ENCODE measurements at places on chromosomes 2 and 18.

DNA sequence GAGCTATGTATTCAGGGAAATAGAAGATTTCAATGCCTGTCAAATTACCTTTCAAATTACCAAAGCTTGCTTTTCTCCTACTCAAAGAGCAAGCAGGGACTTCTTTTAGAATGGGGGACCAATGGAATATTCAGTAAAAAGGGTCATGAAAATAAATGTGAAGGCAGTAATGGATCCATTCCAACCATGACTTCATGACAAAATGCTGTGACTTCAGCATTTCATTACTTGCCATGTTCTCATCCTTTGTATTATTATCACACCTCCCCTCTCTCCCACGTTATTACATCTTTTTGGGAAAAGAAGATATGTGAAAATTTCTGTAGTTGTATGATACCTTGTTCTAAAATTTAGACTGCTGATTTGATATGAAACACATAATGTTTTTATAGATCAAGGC is 864.0 kb upstream of the FSHR start:
- DNase-seq: no peak

GRCh38 chr18:9422816-9423519 is 52.3 kb upstream of the RALBP1 start:
- no peak for DNase-seq

DNA sequence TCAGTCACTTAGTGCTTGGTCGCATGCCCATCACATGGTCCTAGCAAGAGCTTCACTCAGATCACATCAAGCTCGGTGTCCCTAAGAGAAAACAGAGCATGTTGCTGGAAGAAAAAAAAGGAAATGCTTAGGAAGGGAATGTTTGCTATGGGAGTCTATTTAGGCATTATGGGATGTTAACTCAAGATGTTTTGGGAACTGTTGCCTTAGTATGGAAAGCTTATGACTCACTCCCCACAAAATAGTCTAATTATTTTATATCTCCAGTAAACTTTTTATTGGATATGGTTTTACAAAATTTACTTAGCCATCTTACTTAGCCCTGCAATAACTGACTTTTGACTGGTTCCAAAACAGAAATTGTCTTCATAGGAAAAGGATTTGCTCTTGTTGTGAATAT is 439.5 kb upstream of the ZEB2 start:
- no peak for DNase-seq

DNA sequence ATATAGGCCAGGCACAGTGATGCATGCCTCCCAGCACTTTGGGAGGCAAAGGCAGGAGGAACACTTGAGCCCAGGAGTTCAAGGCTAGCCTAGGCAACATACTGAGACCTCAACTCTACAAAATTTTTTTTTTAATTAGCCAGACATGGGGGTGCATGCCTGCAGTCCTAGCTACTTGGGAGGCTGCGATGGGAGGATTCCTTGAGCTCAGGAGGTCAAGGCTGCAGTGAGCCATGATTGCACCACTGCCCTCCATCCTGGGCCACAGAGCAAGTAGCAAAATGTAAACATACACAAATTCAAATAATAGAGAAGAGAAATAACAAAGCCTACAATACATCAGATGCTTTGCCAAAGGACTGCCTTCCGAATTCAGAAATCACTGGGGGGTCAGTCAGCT is 7.0 kb upstream of the SP3 start:
- DNase-seq: no peak

DNA sequence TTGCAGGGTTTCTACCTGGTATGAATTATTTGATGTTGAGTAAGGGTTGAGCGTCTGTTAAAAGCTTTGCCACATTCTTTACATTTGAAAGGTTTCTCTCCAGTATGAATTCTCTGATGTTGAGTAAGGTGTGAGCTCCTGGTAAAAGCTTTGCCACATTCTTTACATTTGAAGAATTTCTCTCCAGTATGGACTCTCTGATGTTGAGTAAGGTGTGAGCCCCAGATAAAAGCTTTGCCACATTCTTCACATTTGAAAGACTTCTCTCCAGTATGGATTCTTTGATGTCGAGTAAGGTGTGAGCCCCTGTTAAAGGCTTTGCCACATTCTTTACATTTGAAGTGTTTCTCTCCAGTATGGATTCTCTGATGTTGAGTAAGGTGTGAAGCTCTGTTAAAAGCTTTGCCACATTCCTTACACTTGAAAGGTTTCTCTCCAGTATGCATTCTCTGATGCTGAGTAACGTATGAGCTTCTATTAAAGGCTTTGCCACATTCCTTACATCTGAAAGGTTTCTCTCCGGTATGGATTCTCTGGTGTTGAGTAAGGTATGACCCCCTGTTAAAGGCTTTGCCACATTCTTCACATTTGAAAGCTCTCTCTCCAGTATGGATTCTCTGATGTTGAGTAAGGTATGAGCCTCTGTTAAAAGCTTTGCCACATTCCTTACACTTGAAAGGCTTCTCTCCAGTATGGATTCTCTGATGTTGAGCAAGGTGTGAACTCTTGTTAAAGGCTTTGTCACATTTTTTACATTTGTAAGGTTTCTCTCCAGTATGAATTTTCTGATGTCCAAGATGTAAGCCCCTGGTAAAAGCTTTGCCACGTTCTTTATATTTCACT is 27.1 kb downstream of the ZNF519 start:
- DNase-seq: no peak

- peak; percentile 43 for DNase-seq
Measured at GRCh38 chr2:212294816-212295215, 243.8 kb downstream of the ERBB4 start.

DNA sequence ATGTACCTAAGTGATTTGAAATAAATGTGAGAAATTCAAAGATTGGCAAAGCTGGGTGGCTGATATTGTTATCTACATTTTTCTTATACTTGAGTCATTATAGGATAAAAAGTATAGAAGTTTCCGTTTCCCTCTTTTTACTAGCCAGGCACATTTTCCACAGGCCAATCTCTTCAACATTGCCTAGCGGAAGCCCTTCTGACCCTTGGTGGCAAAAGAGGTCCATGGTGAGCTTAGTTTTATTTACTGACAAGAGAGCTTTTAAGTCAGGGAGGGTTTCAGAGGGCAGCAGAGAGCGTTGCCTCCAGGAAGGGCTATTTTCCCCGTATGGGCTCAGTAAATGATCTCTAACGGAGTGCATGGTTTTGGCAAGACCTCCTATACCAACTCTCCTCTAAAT is 15.1 kb upstream of the RHOB start:
- DNase-seq: no peak

GRCh38 chr18:2360861-2361260 is 210.4 kb downstream of the METTL4 start:
- no peak for DNase-seq

GRCh38 chr2:238458651-238459050 is 31.9 kb downstream of the ASB1 start:
- no peak for DNase-seq

DNA sequence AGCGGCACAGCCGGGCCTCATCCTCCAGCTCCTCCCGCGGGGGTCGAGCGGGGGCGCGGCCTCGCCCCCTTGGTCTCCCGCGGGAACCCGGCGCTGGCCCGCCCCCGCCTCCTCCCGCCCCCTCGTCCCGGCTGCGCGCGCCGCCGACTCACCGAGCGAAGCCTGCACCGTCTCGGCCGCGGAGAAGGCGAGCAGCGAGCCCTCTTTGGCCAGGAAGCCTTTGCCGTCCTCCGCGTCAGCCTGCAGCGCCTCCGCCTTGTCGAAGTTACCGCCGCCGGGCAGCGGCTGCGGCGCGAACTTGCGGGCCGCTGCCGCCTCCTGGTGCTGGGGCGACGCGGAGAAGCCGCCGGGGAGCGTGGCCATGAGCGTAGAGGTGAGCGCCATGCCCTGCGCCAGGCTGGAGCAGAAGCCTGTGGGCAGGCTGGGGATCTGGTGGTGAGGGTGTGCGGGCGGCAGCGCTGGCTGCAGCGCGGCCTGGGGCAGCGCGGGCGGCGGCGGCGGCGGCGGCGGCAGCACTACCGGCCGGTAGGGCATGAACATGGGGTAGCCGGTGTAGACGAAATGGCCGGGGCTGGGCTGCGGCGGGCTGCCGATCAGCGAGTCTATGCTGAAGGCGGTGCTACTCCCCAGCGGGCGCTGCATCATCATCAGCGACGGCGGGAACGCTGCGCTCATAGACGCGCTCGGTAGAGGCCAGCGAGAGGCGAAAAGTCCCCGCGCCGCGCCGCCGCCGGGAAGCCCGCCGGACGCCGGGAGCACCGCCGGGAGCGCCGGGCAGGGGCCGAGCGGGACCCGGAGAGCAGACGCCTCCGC is 683 bp downstream of the GBX2 start:
- DNase-seq: peak; percentile 30

- DNase-seq: no peak
Measured at GRCh38 chr2:199861132-199861774, 10.3 kb upstream of the FTCDNL1 start.

GRCh38 chr2:68086166-68086565 is 23.4 kb upstream of the C1D start:
- DNase-seq: no peak

GRCh38 chr18:36025025-36025424 is 42.3 kb downstream of the RPRD1A start:
- no peak for DNase-seq

DNA sequence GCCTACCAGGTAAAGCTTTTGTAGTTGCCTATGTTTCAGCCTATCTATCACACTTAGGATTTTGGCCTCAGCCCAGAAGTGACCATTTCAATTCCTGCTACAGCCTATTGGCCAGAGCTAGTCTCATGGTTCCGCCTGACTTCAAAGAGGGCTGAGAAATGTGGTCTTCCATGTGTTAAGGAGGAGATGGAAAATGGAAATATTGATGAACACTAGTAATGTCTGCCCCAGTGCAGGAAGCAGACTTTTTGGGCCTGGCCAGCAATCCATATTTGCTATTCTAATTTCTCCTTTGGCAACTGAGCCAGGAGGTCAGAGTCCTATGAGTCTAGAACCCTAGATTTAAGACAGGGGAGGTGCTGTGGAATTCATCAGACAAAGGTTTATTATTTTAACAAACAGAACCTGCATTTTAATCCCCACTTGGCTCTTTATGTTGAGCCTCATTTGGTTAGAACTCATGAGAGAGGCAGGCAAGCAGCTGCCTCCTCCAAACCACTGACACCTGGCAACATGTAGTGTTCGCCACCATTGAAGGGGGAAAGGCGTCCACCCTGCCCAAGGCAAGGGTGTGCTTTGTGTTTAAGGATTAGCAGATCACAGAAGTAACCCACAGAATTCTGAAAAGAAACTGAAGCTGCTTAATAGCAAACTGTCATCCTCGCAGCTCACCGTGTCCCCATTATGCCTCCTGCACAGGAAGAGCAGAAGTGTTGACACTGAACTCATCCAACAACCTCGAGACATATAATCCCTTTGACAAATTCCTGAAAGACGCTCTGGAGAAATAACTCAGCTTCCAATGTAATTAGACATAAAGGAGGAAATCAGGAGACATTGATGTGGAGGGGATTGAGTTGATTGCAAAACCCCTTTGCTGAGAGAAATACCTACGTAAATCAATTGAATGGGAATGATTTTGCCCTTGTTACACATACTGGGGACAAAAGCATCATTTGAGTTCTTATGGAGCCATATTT is 47.7 kb upstream of the SCG2 start:
- no peak for DNase-seq

DNA sequence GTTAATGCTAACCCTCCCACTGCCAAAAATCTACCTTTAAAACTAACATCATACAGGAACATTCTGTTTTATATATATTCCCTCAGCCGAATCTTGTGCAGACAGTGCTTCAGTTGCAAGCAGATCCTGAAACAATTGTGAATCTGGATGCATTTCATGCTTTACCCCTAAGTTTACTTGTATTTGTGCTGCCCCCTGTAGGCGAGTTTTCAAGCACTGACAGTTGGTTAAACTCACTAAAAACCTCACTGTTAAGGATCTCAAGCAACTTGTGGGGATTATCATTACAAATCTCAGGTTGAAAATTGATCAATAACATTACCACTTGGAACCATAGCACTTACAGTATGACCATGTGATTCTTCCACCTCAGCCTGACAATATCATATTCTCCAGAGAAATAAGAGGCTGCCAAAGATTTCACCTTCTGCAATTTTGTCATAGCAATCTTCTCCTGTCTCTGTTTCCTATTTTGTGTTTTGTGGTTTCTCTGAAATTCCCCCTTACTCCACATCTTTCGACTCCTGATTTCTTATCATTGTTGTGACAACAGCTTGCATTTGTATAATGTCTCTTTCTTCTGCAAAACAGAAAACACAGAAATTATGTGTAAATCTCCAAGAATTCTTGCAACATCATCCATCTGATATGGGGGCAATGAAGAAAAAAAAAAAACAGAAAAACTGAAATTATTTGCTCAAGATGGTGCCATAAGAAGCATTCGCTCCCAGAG is 354.6 kb upstream of the SETBP1 start:
- DNase-seq: peak; percentile 56

DNA sequence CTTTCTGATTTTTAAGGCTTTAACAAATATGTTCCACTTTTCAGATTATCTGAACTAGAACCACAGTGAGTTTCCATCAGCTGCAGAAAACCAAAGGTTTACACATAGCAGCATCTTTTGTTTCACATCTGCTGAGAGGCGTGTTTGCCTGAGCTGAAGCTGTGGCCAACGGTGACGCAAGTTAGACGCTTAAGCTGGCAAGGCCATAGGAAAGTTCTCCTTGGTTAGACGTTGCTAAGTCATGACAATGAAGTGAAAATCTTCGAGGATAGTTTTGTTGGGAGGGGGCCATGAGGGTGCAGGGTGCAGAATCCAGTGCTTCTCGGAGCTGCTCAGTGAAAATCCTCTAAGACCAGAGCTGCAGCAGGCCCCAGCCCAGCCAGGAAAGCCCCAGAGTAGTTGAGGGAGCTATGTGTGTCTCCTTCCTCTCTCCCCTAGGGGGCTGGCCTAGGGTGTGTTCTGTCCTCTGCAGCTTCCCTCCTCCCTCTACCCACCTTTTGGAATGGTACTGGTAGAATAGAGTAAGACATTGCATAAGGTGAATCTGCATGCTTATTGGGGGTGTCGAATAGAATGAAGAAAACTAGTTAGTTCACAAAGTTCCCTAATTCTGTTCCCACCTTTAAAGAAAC is 105.4 kb downstream of the FHOD3 start:
- no peak for DNase-seq

- DNase-seq: no peak
Measured at GRCh38 chr18:11392292-11392691, 217.1 kb upstream of the SLC35G4 start.

- no peak for DNase-seq
Measured at GRCh38 chr2:222440673-222441422, 16.5 kb downstream of the SGPP2 start.

DNA sequence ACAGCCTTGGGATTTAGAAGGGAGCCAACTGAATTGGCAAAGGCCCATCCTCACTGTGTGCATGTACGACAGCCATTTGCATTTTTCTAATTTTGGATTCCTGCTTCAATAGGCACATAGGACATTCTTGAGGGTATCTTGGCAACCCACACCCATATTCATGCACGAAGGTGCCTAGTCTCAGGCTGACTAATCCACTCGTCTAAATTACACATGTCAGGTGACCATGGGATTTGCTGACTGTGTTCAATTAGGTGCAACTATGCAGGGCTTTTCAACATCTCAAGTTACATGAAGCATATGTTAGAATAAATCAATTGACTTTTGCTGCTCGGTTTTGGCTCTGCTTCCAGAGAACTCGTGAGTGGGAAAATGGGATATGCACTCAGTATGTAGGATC is 249.7 kb downstream of the SP3 start:
- DNase-seq: no peak

GRCh38 chr18:44823286-44823685 is 142.6 kb downstream of the SETBP1 start:
- DNase-seq: no peak

- DNase-seq: no peak
Measured at GRCh38 chr2:106638043-106638442, 150.9 kb downstream of the CD8B2 start.

GRCh38 chr2:24783641-24784040 is 9.6 kb downstream of the PTRHD1 start:
- no peak for DNase-seq

GRCh38 chr18:48927286-48928080 is 23.3 kb downstream of the SMAD7 start:
- DNase-seq: no peak

Data from NCI-H1092 (cell line).